SW 1271 (cell line): ENCODE measurements at places on chromosomes 1 and 21.

- DNase-seq: no peak
Observed at GRCh38 chr21:32309906-32310460, 11.3 kb downstream of the MRAP start.

- DNase-seq: no peak
Observed at GRCh38 chr1:56357927-56358690, 221.3 kb downstream of the PLPP3 start.

DNA sequence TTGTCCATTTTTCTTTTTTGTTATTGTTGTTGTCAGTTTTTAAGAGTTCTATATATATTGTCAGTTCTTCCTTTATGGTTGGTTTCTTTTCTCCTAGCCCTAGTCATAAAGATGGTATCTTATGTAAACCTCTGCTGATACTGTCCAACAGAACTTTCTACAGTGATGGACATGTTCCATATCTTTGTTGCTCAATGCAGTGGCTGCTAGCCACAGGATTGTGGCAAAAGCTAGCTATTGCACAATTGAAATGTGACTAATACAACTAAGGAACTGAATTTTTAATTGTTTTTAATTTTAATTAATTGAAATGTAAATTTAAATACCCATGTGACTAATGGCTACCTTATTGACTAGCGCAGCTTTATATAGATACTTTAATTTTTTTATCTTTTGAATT, 411.8 kb upstream of the PTBP2 start:
- no peak for DNase-seq

DNA sequence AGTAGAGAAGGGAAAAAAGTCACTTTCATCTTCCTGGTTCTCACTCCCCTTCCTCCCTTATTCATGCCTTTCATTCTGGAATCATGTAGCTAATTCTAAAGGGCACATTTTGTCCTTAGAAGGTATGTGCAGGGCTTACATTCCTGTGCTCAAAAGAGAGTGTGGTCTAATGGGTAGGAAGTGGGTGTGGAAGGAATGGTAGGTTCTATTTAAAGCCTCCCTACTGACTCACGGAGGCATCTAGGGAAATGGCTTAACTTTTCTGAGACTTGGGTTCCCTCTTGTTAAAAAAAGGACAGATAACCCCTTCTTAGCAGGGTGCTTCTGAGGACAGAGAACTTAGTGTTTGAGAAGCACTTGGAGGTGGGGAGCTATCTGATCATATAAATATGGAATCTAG, 249.3 kb upstream of the DUSP10 start:
- no peak for DNase-seq

- no peak for DNase-seq
Observed at GRCh38 chr1:11472741-11473140, 6.2 kb upstream of the DISP3 start.
